NCI-H187 treated with DMSO at 0.1 percent for 48 hours (cell line): ENCODE measurements at places on chromosomes 7 and 10.
A peak's percentile ranks its signal among the peaks of the same experiment; 100 is the strongest.

DNA sequence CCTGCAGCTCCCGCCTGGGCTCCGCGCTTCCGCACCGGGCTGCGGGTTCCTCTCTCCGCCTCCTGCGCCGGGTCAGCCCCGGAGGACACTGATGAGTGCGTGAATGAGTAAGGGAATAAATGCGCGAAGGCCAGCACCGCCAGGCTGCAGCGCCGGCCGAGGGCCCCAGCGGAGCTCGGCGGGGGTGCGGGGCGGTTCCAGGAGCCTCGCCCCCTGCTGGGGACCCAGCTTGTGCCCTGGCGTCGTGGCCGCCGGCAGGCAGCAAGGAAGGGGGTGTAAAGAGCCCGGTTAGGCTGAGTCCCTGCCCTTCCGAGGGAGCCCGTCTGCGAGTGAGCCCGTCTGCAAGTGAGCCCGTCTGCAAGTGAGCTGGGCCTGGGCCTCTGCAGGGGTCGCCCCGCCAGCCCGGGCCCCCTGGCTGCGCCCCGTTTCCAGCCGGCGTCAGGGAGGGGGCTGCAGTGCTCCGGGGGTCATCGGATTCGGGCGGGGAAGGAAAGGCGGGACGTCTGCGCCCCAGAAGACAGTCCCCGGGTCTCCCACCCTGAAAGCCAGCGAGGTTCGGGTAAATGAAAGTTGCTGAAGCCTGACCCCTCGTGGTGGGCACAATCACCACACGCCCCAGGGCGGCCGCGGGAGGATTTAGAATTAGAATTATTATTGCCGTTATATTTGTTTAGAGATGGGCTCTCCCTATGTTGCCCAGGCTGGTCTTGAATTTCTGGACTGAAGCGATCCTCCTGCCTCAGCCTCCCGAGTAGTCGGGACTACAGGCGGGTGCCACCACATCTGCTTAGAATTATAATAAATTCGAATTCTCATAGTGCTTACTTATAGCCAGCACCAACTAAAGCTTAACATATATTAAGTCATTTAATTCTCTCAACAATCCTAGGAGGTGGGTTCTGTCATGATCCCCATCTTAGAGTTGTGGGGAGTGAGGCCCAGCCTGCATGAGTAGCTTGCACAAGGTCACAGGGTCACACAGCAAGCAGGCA lies 8.6 kb upstream of the CRYGN start:
- no peak for DNase-seq

- DNase-seq = no peak
Measured at GRCh38 chr10:49388161-49388560, 7.7 kb downstream of the DRGX start.

DNA sequence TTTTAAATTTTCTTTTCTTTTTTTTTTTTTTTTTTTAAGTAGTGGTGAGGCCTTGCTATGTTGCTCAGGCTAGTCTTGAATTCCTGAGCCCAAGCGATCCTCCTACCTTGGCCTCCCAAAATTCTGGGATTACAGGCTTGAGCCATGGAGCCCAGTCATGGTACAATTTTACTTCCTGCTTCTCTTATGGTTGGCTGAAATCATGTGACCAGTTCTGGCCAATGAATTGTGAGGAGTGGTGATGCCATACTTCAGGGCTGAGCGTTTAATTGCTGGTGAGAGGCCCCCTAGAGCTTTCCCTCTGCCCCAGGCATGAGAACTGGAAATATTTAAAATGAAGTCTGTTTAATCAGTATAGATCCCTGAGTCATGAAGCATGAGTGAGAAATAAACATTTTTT lies 22.2 kb upstream of the BAIAP2L1 start:
- DNase-seq = no peak

DNA sequence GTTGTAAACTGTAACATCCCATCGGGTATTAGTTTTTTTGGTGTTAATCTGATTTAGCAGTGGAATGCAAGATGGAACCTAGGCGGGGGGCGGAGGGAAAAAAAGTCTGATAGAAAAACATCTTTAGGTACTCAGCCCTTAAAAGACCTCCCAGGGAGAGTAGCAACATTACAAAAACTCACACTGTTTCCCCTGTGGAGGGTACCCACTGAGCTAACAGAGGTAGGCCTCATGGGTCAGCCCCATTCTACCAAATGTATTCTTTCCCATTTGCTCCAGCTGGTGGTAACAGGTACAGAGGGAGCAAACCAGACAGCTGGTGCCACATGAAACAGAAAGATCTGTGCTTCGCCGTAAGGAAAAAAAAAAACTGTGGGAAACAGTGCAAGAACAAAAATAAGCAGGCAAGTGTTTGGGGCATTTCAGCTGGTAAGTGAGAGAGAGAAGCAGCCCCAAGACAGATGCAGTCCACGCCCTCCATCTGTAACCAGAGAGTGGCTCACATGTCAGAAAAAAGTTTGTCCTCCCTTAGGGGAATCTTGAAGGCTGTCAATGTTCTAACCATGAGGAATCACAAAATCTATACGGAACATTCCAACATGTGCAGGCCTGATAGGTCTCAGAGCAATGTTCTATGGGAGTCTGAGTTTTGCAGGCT lies 65.3 kb downstream of the HOXA1 start:
- DNase-seq = no peak

DNA sequence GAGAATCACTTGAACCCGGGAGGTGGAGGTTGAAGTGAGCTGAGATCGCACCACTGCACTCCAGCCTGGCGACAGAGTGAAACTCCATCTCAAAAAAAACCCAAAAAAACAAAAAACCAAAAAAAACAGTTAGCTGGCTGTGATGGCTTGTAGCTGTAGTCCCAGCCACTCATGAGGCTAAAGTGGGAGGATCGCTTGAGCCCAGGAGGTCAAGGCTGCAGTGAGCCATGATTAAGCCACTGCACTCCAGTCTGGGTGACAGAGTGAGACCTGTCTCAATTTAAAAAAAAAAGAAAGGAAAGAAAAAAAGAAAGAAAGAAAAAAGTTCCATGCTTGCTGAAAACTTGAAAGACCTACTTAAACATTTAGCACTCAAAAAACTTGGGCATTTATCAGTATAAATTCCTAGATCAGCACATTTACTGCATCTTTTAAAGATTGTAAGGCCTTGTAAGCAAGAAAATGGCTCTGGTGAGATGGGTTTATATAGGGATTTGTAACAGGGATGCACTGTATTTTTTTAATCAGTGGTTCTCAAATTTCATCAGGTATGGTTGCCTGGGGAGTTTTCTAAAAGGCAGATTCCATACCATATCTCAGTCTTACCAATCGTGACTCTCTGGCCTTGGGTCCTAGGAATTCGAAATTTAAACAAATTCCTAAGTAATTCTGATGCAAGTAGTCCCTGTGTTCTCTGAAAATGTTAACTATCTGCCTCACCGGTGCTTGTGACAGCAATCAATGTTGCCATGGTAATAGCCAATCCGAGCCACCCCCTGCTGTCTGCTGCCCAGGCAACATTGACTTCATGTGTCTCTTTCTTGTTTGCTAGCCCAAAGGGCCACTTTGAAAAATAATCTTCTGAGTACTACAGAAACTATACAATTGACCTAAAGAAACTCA lies 11.5 kb upstream of the NT5C2 start:
- DNase-seq = no peak

DNA sequence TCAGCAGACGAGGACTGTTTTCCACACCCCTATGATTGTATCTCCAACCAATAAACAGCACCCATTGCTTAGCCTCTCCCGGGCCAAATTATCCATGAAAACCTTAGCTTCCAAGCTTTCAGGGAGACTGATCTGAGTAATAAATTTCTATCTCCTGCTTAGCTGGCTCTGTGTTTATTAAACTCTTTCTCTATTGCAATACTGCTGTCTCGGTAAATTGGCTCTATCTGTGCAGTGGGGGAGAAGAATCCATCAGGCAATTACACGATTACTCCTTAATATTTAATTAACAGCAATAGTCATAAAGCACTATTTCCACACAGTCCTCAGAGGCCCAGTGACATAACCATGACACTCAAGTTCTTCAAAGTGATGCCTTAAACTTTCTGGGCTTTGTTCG lies 1122.8 kb downstream of the TYW1 start:
- no peak for DNase-seq

DNA sequence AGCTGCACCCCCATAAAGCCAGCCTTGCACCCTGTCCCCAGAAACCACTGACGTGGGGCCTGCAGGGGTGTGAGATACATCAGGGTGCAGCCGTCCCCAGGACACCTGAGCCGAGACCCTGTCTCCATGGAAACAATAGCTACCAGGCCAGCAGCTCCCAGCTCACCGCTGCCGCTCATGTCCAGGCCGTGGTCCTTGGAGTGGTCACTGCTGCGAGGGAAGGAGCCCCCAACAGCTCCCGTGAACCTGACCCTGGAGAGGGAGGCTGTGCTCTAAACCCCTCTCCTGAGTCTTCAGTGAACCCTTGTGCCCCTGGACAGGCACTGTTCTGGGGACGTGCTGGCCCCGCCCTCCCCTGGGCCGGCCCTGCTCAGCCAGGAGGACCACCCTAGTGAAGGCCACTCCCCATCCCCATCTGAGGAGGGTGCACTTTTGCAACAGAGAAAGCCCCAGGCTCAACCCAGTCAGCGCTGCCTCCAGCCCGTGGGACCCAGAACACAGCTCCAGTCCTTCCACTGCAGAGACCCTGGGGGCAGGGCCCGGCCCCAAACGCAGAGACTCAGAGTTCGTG lies 19.6 kb upstream of the INPP5A start:
- no peak for DNase-seq

- no peak for DNase-seq
Measured at GRCh38 chr10:67049988-67050387, 124.2 kb downstream of the LRRTM3 start.

DNA sequence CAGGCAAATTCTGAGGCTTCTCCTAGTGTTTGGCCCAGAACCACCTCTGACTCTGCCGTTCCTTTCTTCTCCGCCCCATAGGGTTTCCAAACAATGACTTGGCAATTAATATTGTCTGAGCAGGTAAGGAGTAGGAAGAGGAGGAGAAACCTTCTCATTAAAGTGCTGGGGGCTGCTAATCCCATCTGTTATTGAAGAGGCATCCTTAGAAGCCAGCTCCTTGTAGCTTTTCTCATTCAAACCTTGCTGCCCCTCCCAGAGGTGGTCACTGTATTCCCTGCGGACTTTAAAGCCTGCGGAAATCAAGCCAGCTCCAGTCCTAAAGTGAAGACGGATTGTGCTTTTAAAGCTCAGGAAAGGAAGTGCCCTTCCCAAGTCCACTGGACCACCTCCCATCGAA lies 1.4 kb upstream of the NKX1-2 start:
- DNase-seq = no peak

GRCh38 chr10:34644224-34644623 lies 170.9 kb downstream of the PARD3 start:
- no peak for DNase-seq

GRCh38 chr10:33509231-33509831 lies 174.9 kb upstream of the NRP1 start:
- DNase-seq = no peak

- no peak for DNase-seq
Measured at GRCh38 chr7:8282162-8282561, 20.2 kb upstream of the ICA1 start.

GRCh38 chr10:1651270-1651966 lies 85.9 kb downstream of the ADARB2 start:
- DNase-seq = no peak

- no peak for DNase-seq
Measured at GRCh38 chr10:35331894-35332640, 4.2 kb upstream of the CCNY start.

DNA sequence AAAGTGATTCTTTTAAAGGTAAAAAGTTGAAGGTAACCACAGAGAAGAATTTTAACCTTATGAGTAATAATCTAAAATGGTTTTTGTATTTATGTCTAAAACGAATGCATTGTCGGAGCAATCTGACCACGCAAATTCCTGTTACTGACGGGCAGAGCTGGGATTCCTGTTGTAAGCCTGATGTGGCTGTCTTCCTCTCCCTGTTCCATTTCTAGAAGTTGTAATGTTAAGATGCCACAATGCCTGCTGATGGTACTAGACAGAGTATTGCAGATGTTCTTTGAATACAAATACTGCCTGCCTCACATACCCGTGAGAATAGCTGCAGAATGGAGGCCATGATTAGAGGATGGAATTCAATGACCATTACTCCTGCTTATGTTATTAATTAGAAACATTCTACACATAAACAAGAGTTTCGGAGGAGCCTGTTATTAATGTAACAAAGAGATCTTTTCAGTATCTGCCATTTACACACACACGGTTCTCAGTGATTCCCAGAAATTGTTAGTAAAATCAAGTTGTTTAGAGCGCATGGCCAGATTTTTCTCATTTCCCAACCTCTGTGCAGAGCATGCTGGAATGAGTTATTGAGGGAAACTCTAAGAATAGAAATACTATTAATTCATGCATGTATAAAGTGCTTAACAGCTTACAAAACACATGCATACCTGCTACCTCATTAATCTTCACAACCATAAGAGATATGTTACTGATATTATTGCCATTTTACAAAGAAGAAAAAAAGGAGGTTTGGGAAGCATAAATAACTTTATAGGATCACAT lies 196.8 kb downstream of the PTN start:
- DNase-seq = no peak

- no peak for DNase-seq
Measured at GRCh38 chr10:38147686-38148085, 53.5 kb downstream of the ZNF37A start.

DNA sequence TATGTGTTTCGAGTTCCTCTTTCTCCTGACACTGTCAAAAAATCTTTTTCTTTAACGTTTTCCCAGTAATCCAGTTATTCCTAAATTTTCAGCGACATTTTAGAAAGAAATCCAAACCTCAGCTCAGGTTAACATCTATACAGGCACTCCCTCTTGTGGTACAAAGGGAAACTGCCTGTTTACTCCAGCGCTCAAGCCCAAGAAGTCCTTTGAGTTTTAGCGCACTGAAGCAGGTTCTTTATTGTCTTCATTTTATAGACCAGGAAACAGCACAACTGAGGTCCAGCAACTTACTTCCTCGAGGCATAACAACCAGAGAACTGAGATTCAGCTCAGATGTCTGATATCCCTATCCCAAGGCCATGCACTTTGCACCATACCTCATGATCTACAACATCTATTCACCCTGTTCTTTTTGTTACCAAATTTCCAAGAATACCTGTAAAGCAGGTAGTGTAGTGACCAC lies 287.2 kb upstream of the MKLN1 start:
- peak; percentile 26 for DNase-seq

DNA sequence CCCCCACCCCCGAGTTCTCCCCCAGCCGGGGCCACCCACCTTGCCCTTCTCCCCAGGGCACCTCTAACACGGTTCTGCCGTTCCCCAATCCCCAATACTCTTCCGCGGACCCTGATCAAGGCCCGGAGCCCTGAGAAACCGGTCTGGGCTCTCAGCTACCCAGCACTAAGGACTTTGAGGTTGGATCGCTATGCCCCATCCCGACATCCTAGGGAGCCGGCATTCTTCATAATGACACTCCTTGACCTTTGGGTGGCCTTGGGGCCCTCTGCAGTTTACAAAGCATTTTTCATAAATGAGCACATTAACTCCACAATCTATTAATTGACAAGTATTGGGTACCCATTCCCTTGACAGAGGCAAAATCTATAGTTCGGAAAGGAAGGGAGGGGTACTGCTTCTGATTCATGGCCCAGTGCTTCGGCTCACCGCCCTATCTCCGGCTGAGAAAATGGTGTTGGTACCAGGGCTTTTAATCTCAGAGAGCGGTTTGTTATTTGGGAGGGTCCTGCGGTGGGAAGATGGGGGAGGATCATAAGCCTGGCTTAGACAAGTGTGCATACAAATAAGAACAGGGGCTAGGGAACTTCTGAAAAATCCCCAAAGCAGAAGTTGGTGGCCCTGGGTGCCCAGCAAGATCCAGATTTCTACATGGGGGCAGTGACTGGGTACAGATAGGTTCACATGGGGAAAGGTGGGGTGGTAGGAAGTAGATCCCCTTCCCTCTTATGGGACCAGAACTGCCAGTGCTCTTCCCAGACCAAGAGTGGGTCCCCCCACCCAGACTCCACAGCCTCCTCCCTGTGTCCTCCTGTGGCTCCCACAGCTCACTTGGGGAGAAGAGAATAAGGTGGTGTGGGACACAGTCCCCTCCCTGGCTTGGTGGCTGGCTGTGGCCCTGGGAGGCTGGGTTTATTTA lies 3.2 kb downstream of the IMPDH1 start:
- no peak for DNase-seq
